ENCODE measurements at places on chromosomes 3 and 15.
A peak's percentile ranks its signal among the peaks of the same experiment; 100 is the strongest.

DNA sequence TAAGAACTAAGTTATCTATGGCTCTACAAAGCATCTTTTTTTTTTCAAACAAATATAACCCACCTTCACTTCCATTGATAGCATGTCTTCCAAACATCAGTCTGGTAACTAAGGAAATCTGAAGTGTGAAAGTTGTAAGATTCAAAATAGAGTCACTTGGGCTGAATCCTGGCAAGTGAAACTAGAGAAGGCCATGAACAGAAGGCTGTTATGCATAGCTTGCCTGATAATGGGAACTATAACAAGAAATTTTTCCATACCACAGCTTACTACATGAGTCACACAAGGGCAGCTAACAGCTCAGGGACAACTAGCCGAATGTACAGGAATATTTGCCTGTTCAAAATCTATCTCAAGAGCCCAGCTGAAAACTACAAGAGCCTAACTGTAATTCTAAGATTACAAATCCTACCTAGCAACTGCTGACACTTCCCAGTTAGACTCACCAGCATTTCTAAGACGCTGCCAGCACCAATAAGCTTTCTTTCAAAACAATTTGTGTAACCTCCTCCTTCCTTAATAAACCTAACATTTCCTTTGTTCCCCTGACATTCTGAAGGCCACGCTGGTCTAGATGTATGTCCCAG is 1066.5 kb downstream of the PLOD2 start:
- DNase-seq, result peak; percentile 75

DNA sequence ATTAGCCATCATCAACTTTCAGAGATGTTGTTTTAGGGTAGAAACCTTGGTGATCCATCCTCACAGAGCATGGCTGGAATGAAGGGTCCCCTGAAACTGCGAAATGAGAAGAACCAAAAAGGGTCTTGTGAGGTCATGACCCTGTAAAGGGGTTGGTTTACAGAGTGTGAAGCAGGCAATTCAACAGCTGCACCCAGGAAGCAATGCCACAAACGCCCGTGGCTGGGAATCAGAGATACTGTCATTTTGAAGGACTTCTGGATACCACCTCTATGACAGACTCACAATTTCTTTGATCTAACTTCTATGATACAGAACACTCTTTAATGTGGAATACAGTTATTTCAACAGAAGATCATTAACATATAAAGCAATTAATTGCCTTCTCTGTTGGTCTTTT is 79.1 kb downstream of the GREM1 start:
- DNase-seq, result no peak

GRCh38 chr15:97687654-97688053 is 272.8 kb upstream of the ARRDC4 start:
- no peak for DNase-seq

GRCh38 chr3:11037976-11038375 is 45.4 kb downstream of the SLC6A1 start:
- no peak for DNase-seq

DNA sequence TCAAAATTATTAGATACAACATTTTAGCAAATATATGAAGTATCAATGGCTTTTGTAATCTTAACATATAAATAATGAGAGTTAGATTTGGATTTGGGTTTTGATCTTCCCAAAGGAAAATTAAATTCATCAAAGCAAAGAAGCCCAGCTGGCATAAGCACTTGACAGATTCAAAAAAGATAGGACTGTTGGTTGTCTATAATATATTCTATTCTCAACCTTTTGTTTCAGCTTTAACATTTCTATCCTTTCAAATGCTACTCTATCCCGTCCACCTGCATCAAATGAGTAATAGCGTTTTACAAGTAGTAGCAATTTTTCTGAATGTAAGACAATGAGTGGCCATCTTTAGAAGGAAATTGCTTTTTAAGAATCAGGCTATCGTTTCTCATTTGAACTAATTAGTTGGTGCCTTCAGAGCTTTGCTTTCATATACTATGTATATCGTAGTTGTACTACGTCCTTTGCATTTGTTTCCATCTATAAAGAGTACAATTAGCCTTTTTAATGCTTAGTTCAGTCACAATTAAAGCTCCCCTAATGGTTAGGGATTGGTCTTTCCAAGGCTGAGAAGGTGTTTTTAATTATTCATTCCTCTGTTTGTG is 278.0 kb downstream of the UBE2E2 start:
- no peak for DNase-seq

- DNase-seq, result no peak
Measured at GRCh38 chr15:76565366-76565765, 228.8 kb downstream of the ISL2 start.

GRCh38 chr15:73082812-73083211 is 30.5 kb downstream of the NEO1 start:
- no peak for DNase-seq

- DNase-seq, result no peak
Measured at GRCh38 chr15:78800189-78800588, 11.1 kb downstream of the ADAMTS7 start.

DNA sequence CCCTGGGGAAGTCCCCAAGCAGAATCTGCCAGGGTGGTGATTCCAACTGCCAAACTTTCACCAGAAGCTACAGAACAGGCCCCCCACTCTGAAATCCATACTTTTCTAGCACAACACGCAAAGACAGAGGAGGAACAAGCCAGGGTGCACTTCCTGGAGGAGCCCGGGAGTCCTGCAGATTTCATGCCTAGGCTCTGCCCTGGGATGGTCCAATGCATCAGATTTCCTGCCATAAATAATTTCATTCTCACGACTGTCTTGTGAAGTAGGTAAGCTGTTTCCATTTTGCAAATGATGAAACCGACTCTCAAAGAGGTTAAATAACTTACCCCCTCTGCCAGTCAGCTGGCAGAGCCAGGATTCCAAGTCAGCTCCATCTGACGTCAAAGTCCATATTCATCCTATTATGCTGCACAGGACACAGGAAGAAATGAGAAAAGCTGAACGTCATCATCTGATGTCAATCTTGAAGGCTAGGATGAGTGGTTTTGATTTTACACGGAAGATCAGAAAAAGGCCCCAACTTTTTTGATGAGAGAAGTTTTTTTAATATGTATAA is 134.8 kb upstream of the IGF1R start:
- no peak for DNase-seq

DNA sequence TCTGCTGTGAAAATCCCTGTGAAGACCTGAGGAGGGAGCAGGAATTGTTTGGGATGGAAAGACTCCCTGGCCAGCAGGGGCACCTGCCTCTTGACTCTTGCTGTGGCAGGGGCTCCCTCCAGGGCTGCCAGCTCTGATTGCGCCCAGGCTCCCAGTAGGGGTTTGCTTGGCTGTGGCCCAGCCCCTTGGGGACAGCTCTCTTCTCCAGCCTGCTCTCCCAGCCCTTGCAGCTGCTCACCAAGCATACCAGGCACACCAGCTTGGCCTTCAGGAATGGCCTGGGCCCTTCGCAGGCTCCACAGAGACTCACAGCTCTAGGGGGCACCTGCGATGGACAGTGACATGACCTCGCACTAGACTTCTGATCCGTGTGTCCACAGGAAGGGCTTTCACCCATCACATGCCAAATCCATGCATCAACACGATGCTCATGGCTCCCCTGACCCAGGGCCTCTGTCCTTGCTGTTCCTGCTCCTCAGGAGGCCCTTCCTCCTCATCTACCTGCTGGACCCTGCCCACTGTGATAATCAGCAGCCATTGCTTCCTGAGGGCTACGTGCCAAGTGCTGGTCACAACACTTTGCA is 61.8 kb downstream of the SCN5A start:
- DNase-seq, result no peak

DNA sequence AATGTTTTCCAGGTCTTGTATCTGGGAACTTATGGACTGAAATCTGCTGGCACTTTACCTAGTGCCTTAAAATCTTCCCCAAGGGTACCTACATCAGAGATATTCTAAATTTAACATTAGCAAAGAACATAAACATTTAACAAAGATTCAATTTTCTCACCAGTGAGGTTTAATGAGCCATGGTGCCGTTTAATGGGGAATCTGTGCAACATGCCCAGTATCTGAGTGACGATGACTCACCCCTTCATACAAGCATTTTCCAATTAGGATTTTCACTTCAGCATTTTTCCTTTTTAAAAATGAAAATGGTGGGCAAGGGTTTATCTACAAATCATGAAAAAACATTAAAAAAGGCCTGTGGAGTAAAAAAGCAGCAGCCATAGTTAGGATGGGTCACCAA is 189.4 kb downstream of the SLC9A9 start:
- DNase-seq, result no peak

- no peak for DNase-seq
Measured at GRCh38 chr15:61155741-61156700, 73.1 kb downstream of the RORA start.

- DNase-seq, result no peak
Measured at GRCh38 chr3:122146466-122146865, 37.0 kb upstream of the CASR start.

GRCh38 chr3:82834098-82834497 is 1072.7 kb upstream of the GBE1 start:
- DNase-seq, result no peak

GRCh38 chr3:25587094-25587493 is 77.6 kb downstream of the TOP2B start:
- peak; percentile 28 for DNase-seq

DNA sequence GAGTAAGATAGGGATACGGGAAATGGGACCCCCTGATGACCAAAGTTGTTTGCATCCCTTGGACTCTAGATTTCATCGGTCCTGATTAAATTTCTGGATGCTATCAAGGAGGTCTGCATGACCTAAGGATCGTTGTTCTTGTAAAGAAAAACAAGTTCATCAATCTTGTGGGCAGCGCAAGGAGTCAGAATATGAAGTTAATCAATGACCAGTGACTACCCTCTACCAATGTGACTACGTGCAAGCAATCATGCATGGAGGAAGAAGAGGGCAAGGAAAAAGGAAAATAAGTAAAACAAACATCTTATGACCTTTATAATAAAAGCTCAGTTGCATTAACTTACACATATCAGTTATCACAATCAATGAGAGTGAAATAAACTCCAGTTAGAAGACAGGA is 139.7 kb downstream of the RTP4 start:
- no peak for DNase-seq

- DNase-seq, result peak; percentile 45
Measured at GRCh38 chr3:138332472-138333073, 2.9 kb upstream of the NME9 start.

DNA sequence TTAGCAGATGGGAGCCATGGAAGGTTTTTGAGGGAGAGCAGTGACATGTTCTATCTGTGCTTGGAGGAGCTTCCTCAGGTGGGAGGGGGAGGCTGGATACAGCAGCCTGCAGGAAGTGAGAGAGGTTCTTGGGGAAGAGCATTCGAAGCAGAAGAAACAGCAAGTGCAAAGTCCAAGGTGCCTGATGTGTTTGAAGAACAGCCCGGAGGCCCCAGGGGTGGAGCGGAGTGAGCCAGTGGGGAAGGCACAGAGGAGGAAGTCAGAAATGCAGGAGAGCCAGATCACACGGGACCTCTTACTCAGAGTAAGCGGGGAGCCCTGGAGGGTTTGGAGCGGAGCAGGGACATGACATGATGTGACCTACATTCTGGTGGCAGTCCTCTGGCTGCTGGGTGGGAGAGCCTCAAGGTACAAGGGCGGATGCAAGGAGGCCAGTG is 10.8 kb downstream of the ITGA11 start:
- no peak for DNase-seq

- DNase-seq, result peak; percentile 87
Measured at GRCh38 chr3:136751316-136752171, 634 bp downstream of the STAG1 start.

- DNase-seq, result no peak
Measured at GRCh38 chr3:42119561-42120355, 28.6 kb downstream of the TRAK1 start.

DNA sequence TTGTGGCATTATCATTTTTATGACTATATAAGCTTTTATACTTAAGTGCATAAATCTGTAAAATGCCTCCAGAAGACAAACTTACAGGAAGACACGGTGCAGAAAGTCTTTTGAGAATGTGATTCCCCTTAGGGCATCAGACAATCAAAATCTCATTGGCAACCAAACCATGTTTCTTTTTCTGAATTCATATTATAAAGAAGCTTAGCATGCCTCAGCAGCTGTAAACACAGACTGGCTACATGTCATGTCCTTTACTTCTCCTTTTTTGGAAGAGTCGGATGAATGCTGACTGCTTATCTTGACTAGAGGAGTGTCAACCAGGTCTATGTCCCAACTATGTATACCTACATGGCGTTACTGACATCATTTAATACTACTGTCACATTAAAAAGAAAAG is 150.1 kb downstream of the PLD1 start:
- DNase-seq, result no peak

- DNase-seq, result no peak
Measured at GRCh38 chr15:56199038-56199437, 44.6 kb downstream of the RFX7 start.

DNA sequence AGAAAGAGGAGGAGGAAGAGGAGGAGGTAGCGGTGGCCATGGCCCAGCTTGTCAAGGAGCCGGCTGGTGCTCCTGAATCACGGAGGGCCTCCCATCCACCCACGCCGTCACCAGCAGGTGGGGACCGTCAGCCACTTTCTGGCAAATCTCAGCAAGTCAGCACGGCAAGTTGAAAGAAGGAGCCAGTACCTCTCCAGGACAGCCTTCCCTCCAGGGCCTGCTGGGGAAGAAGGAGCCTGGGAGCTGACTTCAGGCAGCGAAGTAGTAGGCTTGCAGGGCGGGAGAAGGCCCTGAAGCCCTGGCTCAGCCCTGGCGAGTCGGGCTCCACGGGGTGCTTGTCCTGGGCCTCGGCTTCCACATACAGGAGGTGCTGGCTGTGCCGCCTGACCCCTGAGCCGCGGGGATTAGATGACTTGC is 99.2 kb upstream of the TRPM1 start:
- DNase-seq, result no peak

GRCh38 chr3:87997298-87997697 is 61.5 kb downstream of the CGGBP1 start:
- DNase-seq, result no peak
